ENCODE measurements at places on chromosomes 13 and 19. TPM values are rescaled to one million over a fixed set of nuclear protein-coding genes. Genes with fewer than 3 reads are reported as not detected.
A peak's percentile ranks its signal among the peaks of the same experiment; 100 is the strongest.

DNA sequence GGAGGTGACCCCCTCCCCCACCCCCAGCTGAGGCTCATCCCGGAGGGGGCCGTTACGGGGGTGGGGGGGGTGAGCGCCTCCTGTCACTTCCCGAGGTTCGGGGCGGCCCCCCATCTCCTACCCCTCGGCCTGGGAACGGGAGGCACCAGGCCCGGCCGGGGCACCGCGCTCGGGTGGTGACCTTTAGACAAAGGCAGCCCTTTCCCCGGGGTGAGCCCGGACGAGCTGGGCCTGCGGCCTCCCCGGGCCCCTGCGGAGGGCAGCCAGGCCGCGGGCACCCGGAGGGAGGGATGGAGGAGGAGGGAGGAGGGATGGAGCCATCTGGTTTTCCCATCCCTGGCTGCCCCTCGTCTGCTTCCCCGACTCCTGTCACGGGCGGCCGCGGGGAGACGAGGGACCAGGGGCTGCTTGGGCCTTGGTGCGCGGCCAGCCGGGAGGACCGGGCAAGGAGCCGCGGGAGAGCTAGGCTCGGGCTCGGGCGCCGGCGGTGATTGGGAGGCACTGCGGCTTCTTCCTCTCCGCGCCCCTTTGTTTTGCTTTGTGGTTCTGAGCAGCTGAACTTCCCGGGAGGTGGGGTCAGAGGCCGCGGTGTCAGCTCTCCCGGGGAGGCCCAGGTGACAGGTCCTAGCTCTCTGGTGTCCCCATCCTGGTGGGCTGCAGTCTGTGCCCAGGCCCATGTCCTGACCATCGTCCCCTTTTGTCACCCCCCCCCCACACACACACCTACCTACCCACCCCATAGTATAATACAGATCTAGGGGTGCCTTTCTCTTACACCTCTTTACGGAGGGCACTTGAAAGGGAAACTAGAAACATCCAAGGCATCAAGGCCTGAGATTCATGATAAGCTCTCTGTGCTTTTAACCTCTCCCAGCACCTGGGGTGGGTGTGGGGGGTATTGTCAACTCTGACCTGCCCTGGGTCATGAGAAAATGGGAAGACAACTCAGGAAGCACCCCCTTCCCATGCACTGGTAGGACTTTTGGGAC is 1.3 kb downstream of the BICRA start:
- peak overlapping the region; percentile 81 for H3K27ac ChIP-seq
- H3K27me3 ChIP-seq: no peaks in the 10 kb centered on the region
- H3K4me3 ChIP-seq: peak overlapping the region; percentile 85
- peaks cover 7% of the 10 kb centered on the region for H3K36me3 ChIP-seq
- peaks cover 27% of the 10 kb centered on the region for H3K4me1 ChIP-seq

DNA sequence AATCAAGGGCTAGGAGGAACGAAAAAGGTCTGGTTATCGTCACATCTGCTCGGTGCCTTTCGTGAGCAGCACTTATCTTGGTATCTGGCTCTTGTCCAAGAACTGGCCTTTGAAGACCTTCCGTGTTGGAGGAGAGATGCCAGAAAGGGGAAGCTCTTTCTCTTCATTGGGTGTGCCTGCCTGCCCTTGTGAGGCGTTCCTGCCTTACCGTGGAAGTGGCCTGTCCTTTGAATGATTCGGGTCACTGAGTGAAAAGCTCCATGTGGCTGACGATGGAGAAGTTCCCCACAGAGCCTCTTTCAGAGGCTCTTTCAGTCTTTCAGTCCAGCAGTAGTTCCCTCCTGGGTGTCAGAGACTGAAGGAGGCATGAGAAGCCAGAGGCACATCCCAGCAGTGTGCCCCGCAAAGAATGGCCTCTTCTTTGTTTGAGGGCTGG is 121.5 kb upstream of the SLC10A2 start:
- H3K27ac ChIP-seq: no peak overlapping the region
- no peak for DNase-seq
- no peaks in the 10 kb centered on the region for H3K27me3 ChIP-seq
- H3K4me1 ChIP-seq: no peaks in the 10 kb centered on the region
- H3K36me3 ChIP-seq: no peaks in the 10 kb centered on the region

GRCh38 chr13:55298201-55298600 is 1842.5 kb upstream of the PRR20A start:
- no peak overlapping the region for H3K27ac ChIP-seq
- no peaks in the 10 kb centered on the region for H3K27me3 ChIP-seq
- no peaks in the 10 kb centered on the region for H3K4me1 ChIP-seq
- H3K36me3 ChIP-seq: no peaks in the 10 kb centered on the region

DNA sequence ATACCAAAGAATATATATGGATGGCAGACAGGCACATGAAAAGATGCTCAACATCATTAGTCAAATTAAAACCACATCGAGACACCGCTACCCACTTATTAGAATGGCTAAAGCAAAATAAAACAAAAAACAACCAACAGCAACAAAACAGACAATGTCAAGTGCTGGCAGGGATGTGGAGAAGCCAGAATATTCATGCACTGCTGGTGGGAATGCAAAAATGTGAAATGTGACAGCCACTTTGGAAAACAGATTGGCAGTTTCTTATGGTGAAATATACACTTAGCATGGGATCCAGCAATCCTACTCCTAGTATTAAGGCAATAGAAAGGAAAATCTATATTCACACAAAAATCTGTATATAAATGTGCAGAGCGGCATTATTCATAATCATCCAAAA is 8.6 kb downstream of the ELAVL1 start:
- DNase-seq: no peak
- no peak overlapping the region for H3K27ac ChIP-seq
- H3K36me3 ChIP-seq: peaks cover 5% of the 10 kb centered on the region
- peaks cover 25% of the 10 kb centered on the region for H3K4me1 ChIP-seq

ARHGAP33 gene
- total RNA-seq: 64.4 TPM

All from activated naive CD8-positive, alpha-beta T cell treated with anti-CD3 and anti-CD28 coated beads, Interleukin-2, amount 10 ng/mL, durations not matched to agents 7 days and 5 days (primary cell).